GM04503 (cell line): ENCODE measurements at places on chromosomes 7 and 10.

- no peak for DNase-seq
Observed at GRCh38 chr10:120643351-120643750, 186.3 kb downstream of the PLPP4 start.

- no peak for DNase-seq
Observed at GRCh38 chr7:46568420-46569132, 647.5 kb upstream of the IGFBP3 start.

DNA sequence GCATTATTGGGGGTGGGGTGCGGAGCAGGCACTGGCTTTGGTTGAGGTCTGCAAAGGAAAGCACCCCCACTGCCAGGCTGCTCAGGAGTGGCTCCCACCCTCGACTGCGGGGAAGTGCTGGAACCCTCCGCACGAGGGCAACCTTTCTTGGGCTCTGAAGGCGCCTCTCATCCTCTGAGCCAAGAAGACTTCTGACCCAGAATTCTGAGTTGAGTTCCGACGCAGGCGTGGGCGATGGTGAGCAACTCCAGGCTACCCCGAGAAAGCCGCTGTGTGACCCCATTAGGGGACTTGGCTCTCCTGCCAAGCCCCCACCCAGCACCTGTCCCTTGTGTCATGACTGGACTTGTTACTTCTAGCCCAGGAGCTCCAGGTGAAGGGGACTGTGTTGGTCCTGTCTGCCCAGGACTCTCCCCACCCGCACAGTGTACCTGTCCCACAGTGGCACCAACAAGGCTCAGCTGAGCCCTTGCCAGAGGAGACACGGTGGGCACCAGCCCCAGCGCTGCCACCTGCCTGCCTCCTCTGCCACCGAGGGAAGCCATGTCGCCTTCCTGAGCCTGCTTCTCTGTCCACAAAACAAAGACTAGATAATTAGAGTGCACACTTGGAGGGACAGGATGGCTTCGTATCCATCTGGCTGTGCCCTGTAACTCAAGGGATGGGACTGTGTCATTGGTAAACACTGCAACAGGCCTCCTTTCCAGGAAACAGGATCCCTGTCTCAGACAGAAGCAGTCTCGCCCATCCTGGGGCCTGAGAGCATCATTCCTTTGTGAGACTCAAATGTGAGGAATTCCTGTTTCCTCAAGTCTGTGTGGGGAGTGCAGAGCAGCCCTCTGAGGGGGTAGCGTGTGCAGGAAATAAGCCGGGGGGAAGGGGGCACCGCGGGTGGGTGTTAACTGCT is 128.8 kb downstream of the LHPP start:
- no peak for DNase-seq

DNA sequence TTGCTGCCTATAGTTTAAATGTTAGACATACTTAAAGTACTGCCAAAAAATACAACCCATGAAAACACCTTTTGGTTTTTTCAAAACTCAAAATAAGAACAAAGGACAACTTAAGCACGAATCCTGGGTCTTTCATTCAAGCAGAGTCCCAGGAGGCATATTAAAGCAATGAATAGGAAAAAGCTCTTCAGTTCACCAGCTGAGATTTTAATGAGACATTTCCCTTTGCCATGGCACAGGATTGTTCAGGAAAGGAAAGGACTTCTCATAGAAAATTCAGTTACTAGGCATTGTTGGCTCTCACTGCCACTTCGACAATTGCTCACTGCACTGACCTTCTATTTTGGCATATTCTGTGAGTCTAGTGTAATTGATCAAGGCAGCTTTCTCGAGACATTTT is 133.5 kb upstream of the FEZF1 start:
- no peak for DNase-seq

DNA sequence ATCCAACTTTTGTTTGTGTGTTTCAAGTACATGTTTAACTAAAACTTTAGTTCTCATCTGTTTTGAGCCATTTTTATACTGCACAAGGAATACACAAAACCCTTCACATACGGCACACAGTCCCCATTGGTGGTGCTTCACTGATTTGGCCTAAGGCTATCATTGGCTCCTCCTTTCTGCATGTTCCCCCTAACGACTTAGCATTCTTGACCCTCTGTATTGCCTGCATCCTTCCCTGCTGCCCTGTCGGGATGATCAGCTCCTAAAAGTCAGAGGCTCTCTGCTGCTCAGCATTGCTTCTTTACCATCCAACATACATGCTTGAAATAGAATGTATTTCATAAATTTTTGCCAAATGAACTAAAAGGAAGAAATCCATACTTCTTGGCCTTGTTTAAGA is 111.4 kb upstream of the ABCB5 start:
- no peak for DNase-seq

DNA sequence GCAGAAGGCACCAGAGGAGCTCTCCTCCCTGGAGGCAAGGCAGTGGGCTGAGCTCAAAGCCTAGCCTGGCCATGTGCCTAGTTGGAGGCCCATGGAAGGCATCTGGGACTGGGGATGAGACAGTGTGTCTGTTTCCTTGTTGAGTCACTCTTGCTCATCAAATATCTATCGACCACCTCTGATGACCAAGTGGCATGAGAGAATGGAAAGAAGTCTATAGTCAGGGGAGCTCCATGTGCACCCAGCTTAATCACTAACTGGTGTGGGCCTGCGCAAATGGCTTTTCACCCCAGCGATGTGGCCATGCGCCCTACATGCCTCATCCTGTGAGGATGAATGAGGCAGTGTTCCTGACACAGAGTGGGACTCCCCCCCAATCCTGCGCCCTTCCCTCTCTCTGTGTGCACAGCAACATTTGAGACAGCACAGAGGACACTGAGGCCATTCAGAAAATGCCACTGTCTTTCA is 229.9 kb downstream of the RPS24 start:
- peak; percentile 95 for DNase-seq
